ENCODE measurements at places on chromosomes 16 and 17.

GRCh38 chr16:29835926-29836325 is 15.7 kb downstream of the MVP start:
- no peak for DNase-seq
- H3K27ac ChIP-seq, result no peak overlapping the region
- H3K4me3 ChIP-seq, result no peak overlapping the region
- no peaks in the 10 kb centered on the region for H3K4me1 ChIP-seq

DNA sequence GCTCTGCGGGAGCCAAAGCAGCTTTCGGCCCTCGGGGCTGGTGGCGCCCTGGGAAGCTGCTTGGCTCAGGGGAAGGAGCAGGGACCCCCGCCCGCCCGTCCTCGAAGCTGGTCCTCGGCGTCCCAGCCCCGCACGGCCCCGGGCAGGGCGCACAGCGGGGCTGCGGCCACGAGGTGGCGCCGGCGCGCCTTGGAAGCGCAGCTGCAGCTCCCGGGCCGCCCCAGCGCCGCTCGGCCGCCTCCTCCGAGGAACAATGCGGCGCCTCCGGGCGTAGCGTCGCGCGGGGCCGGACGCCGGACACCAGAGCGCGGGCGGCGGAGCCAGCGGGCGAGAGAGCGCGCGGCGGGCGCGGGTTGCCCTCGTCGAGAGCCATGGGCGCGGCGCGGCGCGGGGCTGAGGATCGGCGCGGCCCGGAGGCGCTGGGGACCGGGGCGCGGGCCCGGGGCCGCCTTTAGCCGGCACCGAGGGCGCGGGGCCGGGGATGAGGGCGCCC is at the start of gene MGAT5B:
MGAT5B (plus strand) TSS at position 229 of the 493 bp plus-strand sequence. CDS start 626 bp downstream, outside the sequence.
- peak within 1 kb of the TSS; percentile 44 for H3K4me3 ChIP-seq
- no peak within 1 kb of the TSS for H3K27ac ChIP-seq
- peak; percentile 80 for DNase-seq
- peaks cover 17% of the 10 kb centered on the region for H3K4me1 ChIP-seq
- H3K36me3 ChIP-seq, result no peaks in the 10 kb centered on the region

DNA sequence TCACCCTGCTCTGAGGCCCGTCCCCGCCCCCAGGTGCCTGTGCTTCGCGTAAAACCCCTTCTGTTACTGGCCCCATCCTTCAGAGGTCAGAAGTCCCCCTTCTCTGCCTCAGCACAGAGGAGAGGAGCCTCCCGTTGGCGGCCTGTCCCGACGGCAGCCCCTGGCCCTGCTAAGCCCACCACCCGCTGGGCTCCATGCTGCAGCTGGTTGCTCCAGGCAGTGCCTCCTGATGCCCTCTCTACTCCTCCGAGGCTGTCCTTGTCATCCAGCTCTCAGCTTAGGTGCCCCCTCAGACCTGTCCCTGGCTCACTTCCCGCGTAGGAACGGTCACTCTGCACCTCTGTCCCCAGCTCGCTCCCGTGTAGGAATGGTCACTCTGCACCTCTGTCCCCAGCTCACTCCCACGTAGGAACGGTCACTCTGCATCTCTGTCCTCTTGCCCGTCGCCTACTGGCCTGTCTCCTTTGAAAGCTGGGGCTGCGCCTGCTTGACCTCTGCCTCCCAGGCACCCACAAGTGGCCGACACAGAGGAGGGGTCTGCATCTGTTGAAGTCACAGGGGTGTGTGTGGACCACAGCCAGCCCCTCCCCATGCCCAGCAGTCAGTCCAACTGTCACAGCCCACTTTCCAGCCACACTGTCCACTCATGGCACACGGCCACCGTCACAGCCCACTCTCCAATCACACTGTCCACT is 31.7 kb upstream of the ZC3H18 start:
- no peaks in the 10 kb centered on the region for H3K36me3 ChIP-seq
- H3K4me1 ChIP-seq, result 0 out of 2 replicates have a peak, but pooled peaks cover 3% of the 10 kb centered on the region
- H3K27ac ChIP-seq, result no peak overlapping the region
- DNase-seq, result no peak
- H3K27me3 ChIP-seq, result no peaks in the 10 kb centered on the region
- H3K4me3 ChIP-seq, result no peak overlapping the region

DNA sequence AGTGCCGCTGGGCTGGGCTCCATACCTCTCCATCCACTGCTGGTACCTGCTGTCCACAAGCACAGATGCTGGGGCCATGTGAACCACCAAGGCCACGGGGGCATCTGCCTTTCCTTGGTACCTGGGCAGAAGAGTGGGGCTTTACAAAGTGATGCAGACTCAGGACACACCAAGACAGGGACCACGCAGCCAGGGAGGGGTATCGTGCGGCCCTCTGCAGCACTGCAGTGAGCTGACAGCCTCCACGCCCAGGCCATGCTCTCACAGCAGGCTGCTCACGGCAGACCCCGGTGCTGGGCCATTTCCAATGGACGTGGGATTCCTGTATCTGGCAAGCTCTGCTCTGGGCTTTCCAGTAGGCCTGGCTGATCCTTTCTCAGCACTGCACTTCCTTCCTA is 14.4 kb downstream of the ELAC2 start:
- no peaks in the 10 kb centered on the region for H3K27me3 ChIP-seq
- no peak overlapping the region for H3K27ac ChIP-seq
- no peaks in the 10 kb centered on the region for H3K36me3 ChIP-seq
- H3K4me1 ChIP-seq, result no peaks in the 10 kb centered on the region
- no peak for DNase-seq
- H3K4me3 ChIP-seq, result no peak overlapping the region

GRCh38 chr17:44067545-44067940 is 1.1 kb upstream of the LSM12 start:
- H3K27me3 ChIP-seq, result no peaks in the 10 kb centered on the region
- no peak for DNase-seq
- no peak overlapping the region for H3K4me3 ChIP-seq
- no peak overlapping the region for H3K27ac ChIP-seq

- no peak overlapping the region for H3K4me3 ChIP-seq
- no peak overlapping the region for H3K27ac ChIP-seq
- H3K36me3 ChIP-seq, result no peaks in the 10 kb centered on the region
- H3K27me3 ChIP-seq, result no peaks in the 10 kb centered on the region
These were observed 17.9 kb upstream of the NSMCE1 start for GRCh38 chr16:27286451-27286850.

- no peak for DNase-seq
- no peaks in the 10 kb centered on the region for H3K27me3 ChIP-seq
- H3K4me3 ChIP-seq, result no peak overlapping the region
- no peaks in the 10 kb centered on the region for H3K4me1 ChIP-seq
- no peaks in the 10 kb centered on the region for H3K36me3 ChIP-seq
These were observed 14.2 kb upstream of the PEMT start for GRCh38 chr17:17605729-17606088.

GRCh38 chr16:48558371-48558841 is 51.6 kb downstream of the N4BP1 start:
- H3K27me3 ChIP-seq, result no peaks in the 10 kb centered on the region
- H3K36me3 ChIP-seq, result no peaks in the 10 kb centered on the region
- H3K4me1 ChIP-seq, result no peaks in the 10 kb centered on the region
- no peak for DNase-seq

GRCh38 chr16:84055801-84056634 is 13.4 kb upstream of the SLC38A8 start:
- no peak for DNase-seq
- no peak overlapping the region for H3K4me3 ChIP-seq
- no peaks in the 10 kb centered on the region for H3K27me3 ChIP-seq
- no peaks in the 10 kb centered on the region for H3K4me1 ChIP-seq

- no peak overlapping the region for H3K27ac ChIP-seq
- no peaks in the 10 kb centered on the region for H3K36me3 ChIP-seq
- H3K4me3 ChIP-seq, result no peak overlapping the region
These were observed 32.7 kb downstream of the COX10 start for GRCh38 chr17:14101976-14102375.

DNA sequence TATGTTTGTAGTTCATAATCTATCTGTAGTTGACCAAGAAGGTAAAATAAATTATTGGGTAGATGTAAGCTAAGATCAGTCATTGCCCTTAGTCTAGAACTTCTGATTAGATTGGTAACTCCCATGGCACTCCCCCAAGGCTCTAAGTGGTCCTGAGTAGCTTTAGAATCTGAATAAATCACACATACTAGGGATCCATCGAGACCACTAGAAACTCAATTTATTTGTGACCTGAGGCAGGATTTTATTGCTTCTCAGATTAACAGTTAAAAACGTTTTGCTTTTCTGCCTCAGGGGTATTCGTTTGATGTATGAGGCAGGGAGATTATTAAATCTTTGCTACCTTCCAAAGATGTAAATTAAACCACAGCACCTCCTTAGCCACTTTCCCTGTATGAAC is 24.9 kb downstream of the CMTR2 start:
- no peak overlapping the region for H3K27ac ChIP-seq
- H3K4me1 ChIP-seq, result no peaks in the 10 kb centered on the region
- DNase-seq, result no peak
- no peaks in the 10 kb centered on the region for H3K27me3 ChIP-seq
- H3K4me3 ChIP-seq, result no peak overlapping the region

GRCh38 chr17:78872486-78872885 is 30.5 kb downstream of the CEP295NL start:
- H3K27me3 ChIP-seq, result no peaks in the 10 kb centered on the region
- peaks cover 1% of the 10 kb centered on the region for H3K36me3 ChIP-seq
- no peak overlapping the region for H3K27ac ChIP-seq
- DNase-seq, result no peak
- no peak overlapping the region for H3K4me3 ChIP-seq
- H3K4me1 ChIP-seq, result no peaks in the 10 kb centered on the region
